ENCODE measurements at places on chromosomes 2 and 18.

DNA sequence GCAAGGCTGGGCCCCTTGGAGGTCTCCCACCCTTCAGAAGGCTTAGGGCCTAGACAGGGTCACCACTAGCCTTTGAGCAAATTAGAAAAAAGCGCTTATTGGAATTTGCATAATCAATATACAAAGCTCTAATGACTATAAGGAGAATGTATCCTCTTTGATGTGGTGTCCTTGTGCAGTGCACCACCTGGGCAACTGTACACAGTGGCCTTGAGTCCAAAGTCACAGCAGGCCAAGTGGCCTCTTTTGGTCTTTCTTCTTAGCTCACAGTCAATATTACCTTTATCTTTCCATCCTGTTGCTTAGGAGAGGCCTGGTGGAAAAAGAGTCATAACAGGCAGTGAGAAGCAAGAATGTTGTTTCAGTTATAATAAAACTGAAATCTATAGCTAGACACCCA is 19.7 kb upstream of the ST3GAL5 start:
- DNase-seq: no peak

DNA sequence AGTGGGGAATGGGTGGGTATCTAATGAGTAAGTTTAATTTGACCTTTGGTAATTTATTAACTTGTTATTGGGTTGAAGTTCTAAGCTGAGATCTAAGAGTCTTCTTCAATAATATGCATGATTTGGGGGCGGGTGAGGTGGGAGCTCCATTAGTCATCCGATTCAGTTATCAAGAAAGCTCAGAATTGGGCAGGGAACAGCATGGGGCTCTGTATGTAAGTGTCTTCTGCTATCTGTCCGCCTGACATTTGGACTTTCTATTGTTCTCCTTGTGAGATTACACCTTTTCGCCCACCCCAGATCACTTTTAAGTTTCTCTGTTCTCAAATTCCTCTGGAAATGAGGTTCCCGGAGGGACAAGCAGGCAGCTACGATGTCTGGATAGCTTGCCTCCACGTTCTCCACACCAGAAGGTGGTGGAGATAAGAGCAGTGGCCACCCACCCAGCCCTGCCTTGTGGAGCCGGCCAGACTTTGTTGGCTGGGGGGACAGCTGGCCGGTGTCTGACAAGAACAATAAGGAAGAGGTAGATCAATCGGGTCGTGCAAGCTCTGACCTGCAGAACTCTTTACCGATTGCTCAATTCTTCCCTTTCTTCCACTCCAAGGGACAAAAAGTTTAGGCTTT is 75.5 kb upstream of the GATA6 start:
- DNase-seq: no peak

- no peak for DNase-seq
These were observed 20.3 kb upstream of the ASB1 start for GRCh38 chr2:238406221-238406997.

DNA sequence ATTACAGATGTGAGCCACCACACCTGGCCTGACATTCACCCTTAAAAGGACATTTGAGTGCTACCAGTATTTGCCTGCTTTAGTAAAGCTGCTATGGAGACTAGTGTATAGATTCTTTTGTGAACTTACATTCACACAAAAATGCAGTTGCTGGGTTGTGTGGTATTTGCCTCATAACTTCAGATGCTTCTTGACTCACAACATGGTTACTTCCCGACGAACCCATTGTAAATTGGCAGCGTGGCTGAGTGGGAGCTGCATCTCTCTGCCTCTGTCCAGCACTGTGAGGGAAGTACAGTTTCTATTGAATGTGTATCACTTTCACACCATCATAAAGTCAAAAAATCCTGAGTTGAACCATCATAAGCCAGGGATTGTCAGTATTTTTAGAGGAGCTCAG is 56.9 kb downstream of the RRM2 start:
- peak; percentile 20 for DNase-seq

DNA sequence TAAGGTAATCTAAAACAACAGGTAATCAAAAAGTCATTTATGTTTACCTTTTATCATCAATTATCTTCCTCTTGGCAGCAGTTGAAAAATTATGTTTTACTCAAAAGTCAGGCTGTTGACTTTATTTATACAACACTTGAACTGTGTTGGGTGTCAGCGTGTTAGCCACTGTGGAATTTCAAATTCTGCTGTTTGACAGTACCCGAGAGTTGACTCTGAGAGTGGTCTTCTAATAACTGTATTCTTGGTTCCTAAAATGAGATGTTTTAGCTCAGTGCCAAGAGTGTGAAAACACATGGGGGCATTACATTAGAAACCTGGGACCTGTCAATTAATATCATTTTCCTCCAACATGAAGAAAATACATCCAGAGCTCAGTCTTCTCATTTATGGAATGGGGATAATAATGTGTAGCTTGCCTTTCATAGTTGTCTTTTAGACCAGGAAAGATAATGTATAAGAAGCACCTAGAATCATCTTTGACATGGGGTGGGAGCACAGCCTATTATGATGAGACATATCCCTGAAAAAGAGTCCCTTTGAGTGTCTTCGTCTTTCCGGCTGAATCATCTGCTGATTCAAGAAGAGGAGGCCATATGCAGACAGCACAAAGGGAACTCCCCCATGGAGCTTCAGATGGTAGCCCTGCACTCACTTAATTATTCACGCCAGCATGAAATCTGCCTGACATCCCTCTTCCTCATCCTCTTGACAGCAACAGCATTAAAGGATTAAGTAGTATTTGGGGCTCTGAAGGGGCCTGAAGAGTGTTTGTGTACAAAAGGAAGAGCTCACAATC is 89.1 kb downstream of the AFF3 start:
- DNase-seq: no peak

GRCh38 chr2:241816431-241817121 is 7.6 kb downstream of the NEU4 start:
- DNase-seq: no peak

- no peak for DNase-seq
These were observed 172.9 kb downstream of the EPHA4 start for GRCh38 chr2:221399183-221399582.

- no peak for DNase-seq
These were observed 24.3 kb upstream of the RESP18 start for GRCh38 chr2:219356834-219357233.

DNA sequence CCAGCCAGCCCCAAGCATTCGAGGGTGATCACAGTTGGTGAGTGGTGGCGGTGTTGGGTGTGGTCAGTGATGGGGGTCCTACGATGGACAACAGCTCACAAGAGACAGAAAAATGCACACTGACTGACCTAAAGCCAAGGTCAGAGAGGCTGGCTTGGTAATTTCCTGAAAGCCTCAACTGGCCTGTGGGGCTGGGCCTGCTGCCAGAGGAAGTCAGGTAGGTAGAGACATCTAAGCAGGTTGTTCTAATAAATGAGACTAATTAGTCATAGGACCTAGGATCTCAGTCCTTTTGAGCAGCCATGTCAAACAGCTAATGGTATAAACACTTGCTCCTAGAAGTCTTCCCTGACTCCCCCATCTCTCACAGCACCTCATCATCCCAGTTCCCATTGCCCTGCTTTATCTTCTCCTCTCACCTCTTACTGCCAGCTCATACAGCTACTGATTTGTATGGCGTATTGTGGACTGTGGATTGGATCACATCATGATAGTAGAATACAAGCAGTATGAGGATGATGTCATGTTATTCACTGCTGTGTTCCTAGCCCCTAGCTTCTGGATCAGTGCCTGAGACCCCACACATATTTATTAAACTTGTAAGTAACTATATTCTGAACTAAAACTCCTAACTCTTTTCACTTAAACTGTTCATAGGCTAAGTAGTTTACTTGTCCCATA is 262.9 kb upstream of the KLHL29 start:
- DNase-seq: no peak

DNA sequence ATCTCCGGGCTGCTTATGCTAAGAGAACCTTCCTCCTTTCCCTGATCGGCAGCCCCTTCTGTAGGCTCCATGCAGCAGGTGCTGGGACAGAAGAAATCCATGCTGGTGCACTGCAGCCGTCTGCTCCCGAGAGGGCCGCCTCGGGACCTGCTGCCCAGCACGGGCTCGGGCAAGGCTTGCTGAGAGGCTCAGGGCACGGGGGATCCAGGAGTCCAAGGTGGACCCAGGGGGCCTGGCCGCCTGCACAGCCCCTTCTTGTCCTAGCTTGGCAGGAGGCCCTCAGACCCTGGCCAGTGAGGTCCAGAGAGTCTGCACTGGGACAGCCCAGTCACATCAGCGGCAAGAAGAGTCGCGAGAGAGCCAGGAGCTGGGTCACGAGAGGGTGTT is 13.3 kb upstream of the DUSP2 start:
- DNase-seq: no peak

DNA sequence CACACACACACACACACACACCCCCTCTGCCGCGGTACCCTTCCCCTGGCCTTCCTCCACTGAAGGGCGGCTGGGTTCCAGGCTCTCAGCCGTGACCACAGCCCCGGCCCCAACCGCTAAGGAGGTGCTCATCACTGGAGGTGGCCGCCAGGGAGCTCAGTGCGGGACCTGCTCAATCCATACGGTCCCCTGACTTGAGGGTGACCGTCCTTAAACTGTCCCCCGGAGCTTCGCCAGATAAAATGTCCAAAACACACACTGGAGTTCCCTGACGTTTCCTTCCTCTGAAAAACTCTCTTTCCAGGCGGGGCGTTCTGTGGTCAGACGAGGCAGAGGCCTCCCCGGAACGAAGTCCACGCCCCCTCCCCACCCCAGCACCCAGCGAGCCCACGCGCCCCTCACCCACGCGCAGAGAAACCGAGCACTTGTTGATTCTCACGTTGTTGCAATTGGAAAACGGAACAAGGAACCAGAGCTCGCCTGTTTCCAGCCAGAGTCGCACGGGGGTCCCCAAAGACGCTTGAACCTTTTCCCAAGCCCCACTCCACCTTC is 1.4 kb downstream of the MBP start:
- peak; percentile 45 for DNase-seq

DNA sequence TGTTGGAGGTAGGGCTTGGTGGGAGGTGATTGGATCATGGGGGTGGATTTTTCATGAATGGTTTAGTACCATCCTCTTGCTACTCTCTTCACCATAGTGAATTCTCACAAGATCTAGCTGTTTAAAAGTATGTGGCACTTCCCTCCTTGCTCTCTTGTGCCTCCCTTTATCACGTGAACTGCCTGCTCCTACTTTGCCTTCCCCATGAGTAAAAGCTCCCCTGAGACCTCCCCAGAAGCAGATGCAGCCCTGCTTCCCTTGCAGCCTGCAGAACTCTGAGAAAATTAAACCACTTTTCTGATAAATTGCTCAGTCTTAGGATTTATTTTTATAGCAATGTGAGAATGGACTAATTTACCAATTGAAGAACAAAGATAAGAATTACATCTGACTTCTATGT is 223.1 kb downstream of the RNF144A start:
- DNase-seq: no peak

DNA sequence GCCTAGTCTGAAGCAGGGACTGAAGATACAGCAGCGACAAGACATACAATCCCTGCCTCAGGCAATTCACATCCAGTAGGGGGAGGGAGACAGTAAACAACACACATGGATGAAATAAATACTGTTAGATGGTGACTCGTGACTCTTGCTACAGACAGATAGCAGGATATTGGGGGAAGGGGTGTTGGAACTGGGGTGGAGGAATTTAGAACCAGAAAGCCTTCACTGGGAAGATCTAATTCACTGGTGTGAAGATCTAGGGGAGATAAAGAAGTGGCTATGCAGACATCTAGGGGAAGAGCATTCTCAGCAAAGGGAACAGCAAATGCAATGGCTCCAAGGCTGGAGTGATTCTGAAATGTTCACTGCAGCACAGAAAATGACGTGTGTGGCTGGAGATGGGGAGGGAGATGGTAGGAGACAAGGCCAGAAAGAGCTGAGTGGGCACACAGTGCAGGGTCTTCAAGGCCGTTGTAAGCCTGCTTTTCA is 52.6 kb upstream of the TMEM163 start:
- no peak for DNase-seq

GRCh38 chr2:85444629-85445172 is 26.2 kb downstream of the SH2D6 start:
- no peak for DNase-seq

- DNase-seq: no peak
These were observed 34.5 kb downstream of the RPL31 start for GRCh38 chr2:101036562-101036961.

- no peak for DNase-seq
These were observed 57.8 kb upstream of the ST8SIA3 start for GRCh38 chr18:57294547-57294946.

DNA sequence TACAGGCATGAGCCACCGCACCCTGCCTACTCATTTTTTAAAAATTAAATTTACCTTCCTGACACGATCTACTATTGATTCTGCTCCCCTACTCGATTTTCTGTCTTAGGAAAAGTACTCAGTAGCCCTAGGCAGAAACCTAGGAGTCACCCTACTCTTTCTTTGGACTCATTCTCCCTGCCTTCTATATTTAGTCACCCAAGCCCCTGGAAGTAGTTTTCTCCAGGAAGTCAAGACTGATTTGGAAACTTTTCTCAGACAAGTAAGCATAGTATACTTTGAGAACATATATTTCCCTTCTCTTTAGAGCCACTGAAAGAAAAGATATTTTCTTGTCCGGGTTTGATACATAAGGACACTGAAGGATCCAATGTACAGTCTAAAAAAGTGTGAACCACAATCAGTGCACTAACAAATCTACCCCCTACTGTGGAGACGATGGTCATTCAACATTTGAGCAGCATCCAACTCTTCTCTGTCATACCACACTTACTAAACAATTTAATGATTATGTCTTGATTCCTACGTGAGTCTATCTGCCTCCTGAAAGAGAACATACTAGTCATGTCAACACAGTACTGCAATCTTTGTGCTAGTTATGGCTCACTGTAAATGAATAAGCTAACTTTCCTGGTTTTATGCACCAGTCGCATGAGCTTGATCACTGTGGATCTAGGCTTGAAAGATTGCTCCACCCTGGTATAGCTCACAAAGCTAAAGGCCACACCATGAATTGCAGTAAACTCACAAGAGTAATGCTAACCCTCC is 19.8 kb downstream of the YWHAQ start:
- DNase-seq: no peak

- DNase-seq: no peak
These were observed 157.5 kb upstream of the FHL2 start for GRCh38 chr2:105556366-105556765.

DNA sequence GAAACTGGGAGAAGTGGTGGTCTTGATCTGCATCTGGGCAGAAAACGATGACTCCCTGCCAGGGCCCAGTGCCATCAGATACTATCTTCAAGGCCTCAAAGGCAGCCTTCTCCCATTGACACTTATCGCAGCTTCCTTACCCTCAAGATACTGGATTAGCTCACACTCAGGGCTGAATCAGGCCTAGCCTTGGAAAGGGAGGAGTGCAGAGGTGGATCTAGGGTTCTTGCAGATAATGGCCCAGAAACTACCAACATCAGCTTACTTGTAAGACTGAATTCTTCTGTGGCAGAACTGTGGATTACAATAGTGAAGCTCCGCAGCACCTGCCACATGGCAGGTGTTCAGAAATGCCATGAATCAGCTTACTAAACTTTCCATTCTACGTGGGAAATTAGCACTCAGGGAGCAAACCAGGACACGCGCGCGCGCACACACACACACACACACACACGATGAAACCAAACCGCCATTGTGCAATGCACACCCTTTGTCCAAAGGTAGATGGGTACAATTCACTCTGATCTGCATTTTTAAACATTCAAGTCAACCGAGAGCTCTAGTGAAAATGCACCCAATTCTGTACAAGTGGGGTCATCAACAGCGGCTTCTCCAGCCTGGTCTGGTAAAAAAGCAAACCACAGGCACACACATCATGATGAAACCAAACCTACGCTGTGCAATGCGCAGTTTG is 26.3 kb upstream of the TMEM182 start:
- DNase-seq: no peak

- no peak for DNase-seq
These were observed 65.3 kb downstream of the WDPCP start for GRCh38 chr2:63522950-63523349.
